ENCODE measurements at places on chromosomes 11 and 22.

DNA sequence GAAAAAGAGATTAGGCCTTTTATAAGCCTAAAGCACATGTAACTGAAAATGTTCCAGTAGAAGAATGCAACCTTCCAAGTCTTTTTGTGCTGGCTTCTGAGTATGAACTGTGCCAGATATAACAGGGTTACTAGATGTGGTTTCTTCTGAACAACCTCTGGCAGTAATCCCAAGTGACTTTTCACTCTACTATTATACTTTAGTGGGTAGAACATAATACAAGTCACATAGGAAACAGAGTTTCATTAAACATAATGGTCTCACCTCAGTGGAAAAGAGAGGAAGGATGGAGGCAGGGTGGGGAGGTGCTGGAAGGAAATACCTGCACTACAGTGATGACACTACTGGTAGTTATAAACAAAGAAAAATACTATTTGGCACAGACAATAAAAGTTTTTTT, 81.3 kb downstream of the PHF21A start:
- no peak for DNase-seq

DNA sequence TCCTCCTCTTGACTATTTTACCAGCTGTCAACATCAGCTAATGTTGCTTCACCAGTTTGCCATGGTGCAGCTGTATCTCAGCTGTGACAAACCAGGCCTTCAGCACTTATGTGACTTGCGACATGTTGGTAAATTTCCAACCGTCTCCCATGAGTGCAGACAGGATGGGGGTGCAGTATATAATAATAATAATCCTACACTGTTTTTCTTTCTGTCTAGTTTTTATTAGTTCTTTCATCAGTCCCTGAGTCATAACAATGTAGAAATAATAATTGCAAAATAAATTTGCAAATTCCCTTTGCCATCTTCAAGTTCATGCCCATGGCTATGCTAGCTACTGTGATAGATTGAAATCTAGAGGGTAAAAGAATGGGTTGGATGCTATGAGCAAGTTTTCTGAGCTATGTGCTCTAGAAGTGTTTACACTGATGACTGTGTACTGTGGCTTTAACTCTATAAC, 4.9 kb downstream of the MMP13 start:
- no peak for DNase-seq

- peak; percentile 37 for DNase-seq
Measured at GRCh38 chr11:34512840-34513681, 533 bp downstream of the ELF5 start.

DNA sequence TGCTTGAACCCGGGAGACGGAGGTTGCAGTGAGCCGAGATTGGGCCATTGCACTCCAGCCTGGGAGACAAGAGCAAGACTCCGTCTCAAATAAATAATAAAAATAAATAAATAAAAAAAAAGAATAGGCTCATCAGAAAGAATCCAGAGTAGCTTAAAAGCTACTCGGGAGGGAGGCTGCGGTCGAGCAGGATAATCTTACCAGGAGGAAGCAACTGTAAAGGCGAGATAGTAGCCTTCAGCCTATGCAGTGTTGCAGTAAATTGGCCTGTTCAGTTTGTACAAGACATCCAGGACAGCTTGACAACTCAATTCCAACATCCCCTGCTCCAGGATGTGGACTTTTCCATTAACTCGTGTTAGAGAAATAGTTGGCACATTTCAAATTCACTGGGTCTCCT, 1164.7 kb downstream of the LRRC4C start:
- DNase-seq, result no peak

DNA sequence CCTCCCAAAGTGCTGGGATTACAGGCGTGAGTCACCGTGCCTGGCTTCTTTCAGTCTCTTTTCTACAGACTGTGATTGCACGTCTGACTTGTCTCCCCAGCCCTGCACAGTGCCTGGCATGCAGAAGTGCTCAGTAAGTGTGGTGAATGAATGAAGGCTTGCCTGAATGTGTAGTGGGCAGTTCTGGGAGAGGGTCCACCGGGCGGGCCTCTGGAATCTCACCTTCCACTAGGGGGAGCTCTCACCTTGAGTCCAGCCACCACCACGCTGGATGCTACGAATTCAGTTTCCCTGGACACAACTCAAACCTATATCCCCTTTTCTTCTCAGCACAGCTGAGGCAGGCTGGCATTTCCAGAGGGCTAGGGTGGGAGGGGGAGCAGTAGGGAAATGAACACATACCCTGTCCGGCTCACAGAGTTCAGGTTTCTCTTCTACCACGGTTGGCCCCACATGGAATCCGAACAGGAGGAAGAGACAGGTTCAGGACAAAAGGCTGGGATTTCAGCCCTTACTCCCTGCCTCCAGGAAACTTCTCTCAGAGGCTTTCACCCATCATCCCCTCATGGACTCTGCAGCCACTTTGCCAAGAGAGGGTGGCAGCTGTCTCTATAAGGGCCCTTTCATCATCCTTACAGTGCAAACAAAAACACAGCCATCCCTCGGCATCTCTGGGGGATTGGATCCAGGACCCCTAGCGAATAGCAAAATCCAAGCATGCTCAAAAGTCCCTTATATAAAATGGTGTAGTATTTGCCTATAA, 86.8 kb downstream of the NECTIN1 start:
- DNase-seq, result peak; percentile 26

GRCh38 chr22:40121461-40121860, 56.3 kb upstream of the TNRC6B start:
- DNase-seq, result no peak

DNA sequence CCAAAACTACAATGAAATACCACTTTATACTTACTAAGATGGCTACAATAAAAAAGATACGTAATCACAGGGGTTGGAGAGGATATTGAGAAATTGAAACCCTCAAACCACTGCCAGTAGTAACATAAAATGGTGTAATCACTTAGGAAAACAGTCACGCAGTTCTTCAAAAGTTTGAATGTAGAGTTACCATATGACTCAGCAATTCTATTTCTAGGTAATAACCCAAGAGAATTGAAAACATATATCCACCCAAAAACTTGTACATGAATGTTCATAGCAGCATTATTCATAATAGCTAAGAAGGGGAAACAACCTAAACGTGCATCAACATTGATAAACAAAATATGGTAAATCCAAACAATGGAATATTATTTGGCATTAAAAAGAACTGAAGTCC, 24.4 kb upstream of the PSMA1 start:
- no peak for DNase-seq

DNA sequence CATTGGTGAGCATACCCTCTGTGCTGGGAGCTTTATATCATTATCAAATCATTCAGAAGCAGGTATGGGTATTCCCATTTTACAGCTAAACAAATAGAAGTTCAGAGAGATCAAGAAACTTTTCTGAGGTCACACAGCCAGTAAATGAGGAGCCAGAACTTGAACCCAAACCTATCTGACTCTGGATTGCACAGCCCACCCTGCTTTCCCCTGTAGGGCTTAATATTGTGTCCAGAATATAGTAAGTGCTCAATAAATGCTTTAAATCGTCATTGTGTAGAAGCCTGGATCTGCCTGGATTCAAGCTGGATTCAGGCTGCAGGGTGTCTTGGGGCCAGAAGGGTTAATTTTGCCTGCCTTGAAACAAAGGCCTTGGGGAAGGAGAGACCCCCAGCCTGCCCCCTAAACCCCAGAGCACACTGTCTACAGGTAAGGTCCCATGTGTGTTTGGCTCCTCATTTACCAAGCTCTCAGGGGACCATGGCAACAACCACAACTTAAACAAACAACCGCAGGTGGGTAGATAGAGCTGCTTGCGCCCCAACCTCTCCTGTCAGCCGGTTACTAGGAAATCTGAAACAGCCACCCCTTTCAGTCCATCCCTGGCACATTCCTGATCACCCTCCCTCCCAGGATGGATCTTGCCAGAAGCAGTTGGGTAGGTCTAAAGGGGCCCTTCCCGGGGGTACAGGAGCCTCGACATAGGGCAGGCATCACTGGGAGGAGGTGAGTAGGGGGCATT, 3.0 kb upstream of the SEC14L3 start:
- DNase-seq, result no peak
